ENCODE measurements at places on chromosomes 3 and 15.

DNA sequence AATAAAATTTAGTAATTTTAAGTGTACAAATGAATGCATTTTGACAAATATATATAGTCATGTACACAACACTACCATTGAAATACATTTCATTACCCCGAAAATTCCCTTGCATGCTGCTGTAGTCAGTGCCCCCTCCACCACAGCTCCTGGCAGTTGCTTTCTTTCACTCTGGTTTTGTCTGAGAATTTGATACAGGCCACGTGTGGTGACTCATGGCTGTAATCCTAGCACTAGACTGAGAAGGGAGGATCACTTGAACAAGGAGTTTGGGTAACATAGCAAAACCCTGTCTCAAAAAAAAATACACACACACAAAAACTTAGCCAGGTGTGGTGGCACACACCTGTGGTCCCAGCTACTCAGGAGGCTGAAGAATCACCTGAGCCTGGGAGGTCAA is 65.4 kb downstream of the TFRC start:
- DNase-seq = peak; percentile 54

DNA sequence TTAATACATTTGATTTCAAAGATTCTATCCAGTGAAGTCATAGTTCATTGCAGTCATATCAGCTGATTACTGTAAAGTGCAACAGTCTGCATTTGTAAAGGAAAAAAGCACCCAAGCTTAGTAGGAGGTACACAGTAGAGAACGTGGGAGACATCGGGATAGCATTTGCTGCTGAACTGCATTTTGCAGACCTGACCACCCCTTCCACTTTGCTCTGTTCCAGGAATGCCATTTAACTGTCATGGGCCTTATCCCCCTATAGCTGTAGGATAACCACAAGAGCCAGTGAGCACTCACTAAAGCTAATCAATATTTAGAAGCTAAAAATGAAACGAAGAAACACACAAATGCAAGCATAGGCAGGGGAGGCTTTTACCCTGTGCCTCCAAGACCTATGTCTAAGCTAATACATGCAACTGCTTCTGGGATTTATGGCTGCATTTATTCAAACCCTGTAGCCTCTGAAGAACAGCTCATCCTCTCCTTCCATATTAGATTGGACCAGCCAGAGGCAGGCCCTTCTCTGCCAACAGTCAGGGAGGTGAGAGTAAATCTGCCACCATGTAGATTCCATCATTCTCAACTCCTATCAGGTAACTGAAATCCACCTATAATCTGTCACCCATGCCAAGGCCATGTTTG is 23.0 kb downstream of the TNIK start:
- DNase-seq = no peak

GRCh38 chr3:135895106-135895733 is 70.3 kb upstream of the PPP2R3A start:
- DNase-seq = peak; percentile 73

GRCh38 chr15:93029836-93030429 is 59.1 kb downstream of the RGMA start:
- no peak for DNase-seq

DNA sequence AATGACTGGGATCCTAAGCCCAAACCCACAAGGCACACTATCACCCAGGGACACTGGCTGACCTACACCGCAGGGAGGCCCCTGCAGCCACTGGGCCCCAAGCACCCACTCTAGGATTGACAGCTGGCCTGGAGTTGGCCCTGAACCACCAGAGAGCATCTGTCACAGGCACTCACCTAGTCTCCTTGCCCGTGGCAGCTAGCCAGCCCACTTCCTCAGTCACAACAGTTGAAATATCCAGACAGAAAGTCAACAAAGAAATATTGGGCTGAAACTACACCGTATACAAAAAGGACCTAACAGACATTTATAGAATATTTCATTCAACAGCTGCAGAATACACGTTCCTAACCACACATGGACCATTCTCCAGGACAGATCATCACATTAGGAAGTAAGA is 5.2 kb upstream of the SPINK8 start:
- no peak for DNase-seq

GRCh38 chr3:45751537-45752242 is 44.6 kb downstream of the SLC6A20 start:
- DNase-seq = no peak

GRCh38 chr3:134067531-134068161 is 37.9 kb upstream of the SLCO2A1 start:
- DNase-seq = no peak

DNA sequence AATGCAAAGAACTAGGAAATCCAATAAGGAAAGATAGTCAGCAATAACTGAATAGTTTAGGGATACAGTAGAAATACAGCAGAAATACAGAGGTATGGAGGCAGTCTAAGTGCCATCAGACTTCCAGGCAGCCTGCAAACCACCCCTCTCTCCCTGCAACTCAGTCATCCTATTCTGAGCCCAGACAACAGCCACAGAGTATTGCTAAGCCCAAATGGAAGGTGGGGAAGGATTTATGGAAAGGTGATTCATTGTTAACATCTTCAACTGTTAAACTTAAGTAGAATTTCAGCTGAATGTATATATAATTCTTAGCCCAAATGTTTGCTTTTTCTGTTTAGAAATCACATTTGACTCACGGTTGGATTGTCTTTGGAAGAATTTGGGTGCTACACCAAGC is 300.4 kb downstream of the RBMS3 start:
- DNase-seq = no peak

DNA sequence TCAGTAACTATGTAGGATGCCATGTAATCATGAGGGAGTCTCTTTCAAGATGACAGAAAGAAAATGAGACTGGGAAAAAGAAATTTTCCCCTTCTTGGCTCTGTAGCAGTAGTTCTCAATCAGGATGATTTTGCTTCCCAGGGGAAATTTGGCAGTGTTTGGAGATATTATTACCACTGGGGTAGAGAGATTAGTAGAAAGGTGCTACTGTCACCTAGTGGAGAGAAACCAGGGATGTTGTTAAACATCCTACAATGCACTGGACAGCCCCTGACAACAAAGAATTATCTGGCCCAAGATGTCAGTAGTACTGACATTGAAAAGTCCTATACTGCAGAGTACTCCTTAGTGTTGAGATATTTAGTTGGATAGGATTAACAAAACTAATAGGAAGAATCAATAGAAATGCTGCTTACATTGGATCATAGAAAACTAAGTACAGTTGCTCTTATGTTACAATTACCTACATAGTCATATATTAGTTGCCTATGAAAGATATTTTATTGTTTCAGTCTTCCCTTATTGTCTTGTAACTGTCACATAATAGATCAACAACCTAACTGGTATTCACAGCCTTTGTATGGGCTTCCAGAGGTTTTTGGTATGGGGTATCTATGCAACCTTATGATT is 433.3 kb downstream of the RAP2B start:
- peak; percentile 38 for DNase-seq

DNA sequence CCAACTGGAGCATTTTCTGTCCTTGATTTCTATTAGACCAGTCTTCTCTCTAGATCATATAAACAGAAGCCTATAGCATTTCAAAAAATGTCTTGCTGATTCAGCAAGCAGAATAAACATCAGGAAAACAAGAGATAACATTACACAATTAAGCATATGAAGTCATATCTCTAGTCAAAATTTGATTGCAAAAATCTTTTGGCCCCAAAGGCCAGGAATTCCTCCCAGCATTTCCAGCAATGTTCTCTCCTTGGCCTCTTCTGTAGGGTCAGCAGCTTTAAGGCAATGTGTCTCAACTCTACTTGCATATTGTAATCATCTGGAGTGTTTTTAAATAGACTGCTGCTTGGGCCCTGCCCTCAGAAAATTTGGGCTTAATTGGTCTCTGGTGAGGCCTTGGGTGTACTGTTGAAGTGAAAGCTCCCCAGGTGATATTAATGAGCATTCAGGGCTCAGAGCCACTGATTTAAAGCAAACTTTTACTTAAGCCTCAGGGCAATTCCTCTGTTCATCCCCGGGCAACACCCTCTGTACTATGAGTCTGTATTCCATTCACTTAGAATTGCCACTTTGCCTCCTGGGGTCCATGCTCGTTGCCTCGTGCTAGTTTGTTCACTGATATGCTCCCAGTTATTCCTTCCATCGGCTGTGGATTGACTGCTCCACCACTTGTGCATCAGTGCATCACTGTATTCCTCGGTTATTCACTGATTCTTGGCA is 1072.6 kb downstream of the ROBO2 start:
- DNase-seq = no peak

DNA sequence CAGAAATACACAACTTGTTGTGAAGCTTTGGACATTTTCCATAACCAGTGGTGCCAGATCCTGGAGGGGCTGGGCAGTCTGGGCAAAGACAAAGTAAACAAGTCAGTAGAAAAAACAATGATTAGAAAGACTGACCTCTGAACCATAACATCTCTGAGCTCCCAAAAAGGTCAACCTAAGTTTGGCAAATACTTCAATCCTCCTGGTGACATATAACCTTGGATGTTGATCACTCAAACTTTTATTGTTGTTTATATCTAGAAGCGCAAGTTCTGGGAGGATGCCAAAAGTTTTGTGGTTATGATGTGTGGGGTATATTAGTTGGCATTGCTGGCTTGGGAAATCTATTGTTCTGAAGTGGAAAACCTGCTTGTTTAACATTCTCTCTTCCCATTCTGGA is 257.7 kb downstream of the DIPK2A start:
- DNase-seq = no peak

GRCh38 chr3:114586119-114586518 is 292.3 kb downstream of the TIGIT start:
- peak; percentile 29 for DNase-seq

- DNase-seq = no peak
These were observed 89.0 kb downstream of the DHX36 start for GRCh38 chr3:154235330-154235729.

GRCh38 chr3:161406594-161407555 is 35.6 kb upstream of the SPTSSB start:
- DNase-seq = no peak

- no peak for DNase-seq
These were observed 210.8 kb upstream of the NR2E3 start for GRCh38 chr15:71599418-71600151.

DNA sequence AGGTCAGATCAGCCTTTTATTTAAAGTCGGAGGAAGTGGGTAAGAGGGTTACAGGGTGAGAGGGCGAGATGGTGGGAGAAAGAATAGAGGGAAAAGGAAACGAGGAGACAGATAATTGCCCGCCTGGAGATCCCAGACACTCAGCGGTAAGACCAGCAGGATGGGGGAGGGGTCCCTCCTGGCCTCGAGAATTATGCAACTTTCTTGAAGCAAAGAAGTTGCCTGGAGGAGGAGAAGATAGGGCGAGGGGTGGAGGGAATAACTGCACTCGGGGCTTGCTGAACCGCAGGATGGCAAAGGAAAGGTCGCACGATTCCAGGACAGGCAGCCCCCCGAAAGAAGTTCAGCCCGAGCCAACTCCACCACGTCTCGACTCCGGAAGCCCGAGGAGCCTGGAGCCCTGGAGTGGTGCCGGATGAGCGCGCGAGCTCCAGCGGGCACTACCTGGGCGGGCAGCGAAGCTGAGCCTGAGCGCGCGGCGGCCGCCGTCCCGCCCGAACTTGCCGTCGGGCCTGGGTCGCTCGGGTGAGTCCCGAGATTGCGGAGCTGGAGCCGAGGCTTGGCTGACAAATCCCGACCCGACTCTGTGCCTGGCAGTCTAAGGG is 402 bp downstream of the WWTR1 start:
- DNase-seq = peak; percentile 28

DNA sequence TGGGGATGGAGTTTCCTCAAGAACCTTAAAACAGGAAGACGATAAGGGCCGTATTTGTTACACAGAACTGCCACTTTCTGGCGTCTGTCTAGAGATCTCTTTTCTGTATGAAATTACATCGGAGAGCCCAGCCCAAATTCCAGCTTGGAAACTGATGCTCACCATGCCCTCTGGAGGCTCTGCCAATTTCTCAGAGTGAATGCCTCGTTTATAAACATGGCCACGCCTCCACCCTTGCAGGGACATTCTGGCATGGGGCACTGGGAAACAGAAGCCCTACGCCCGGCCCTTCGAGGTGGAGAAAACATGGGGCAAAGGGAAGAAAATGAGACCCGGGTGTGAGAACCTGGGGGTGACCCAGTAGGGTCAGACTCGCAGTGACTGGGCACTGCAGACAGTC is 53.4 kb upstream of the SEC13 start:
- no peak for DNase-seq

GRCh38 chr15:40006003-40006402 is 33.0 kb downstream of the SRP14 start:
- DNase-seq = peak; percentile 33

DNA sequence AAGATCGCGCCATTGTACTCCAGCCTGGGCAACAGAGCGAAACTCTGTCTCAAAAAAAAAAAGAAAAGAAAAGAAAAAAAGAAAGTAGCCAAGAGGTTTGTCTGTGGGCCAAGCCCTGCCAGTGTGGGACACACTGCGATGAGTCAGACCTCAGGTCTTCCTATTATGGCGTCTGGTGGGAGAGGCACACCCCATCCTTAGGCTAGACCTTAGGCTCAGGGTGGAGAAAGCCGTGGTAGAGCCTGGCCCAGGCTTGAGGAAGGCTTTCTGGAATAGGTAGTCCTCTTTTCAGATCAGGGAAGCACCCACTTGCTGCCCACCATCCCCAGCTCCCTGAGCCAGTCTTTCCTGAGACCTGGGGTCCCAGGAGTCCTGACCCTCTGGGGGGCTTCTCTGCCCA is 6.0 kb downstream of the HEMK1 start:
- no peak for DNase-seq

DNA sequence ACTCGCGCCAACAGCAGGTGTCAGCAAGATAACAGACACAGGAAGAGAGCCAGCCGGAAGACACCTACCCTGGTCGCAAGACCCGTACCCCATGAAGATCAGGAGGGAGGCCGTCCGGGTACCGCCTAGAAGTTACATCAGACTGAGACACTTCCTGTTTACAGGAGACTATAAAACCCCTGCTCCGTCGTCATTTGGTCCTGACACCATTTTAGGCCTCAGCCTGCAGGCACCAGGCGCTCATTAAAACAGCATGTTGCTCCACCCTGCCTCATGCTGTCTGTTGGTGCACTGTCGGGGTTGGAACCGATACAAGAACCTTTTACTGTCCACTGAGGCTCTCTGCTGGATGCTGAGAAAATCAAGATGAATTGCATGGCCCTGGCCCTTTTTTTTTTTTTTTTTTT is 15.6 kb upstream of the PRTG start:
- no peak for DNase-seq

DNA sequence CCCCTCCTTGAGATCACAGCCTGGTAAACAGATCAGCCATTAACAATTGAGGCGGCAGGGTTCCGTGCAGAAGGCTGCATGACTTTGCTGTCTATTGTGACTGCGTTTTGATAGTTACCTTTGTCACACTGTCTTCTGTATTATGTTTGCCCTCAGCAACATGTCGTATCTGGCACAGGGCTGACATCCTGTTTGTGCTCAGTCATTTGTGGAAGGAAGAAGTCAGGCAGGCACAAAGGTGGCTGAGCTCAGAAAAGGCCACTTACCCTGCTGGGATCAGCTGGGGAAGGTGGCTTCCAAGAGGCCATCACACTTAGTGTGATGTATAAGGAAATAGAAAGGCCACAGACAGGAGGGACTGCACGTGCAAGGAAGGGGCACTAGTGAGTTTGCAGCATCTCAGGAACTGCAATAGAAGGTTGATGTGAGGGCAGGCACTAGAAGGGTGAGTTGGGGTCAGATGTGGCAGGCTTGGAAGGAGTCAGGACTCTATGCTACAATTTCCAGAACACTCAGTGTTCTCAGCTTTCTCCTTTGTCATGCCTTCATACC is 13.4 kb downstream of the PML start:
- DNase-seq = no peak

- no peak for DNase-seq
These were observed 10.6 kb downstream of the TP63 start for GRCh38 chr3:189641776-189642175.
